Keratinocyte (primary cell): ENCODE measurements at places on chromosomes 13 and 19.

DNA sequence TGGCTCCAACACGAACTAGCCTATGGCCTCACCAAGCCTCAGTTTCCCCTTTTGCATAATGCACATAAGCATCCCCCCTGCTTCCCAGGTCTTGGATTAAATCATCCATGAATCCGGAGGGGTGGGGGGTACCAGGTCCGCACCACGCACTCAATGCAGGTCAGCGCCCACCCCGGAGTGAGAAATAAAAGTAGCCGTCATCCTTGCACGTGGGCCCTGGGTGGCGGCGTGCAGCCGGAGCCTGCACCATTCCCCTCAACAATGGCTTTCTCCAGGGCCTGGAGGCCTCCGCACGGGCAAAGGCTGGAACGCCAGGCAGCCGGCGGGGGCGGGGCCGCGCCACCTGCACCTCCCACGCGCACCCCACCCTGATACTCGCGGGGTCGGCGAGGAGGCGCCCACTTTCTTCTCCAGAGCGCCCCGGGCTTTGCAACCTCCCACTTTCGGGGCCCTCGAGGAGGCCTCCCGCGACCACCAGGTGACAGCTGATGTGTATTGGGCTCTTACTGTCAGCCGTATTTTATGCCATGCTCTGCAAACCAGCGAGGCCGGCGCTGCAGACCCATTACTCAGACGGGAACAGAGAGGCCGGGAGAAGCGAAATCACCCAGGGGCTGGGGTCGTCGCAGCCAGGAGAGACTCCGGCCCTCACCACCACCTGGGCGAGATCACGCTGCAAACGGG is 767 bp upstream of the GADD45B start:
- no peak for DNase-seq

- DNase-seq = no peak
Observed at GRCh38 chr13:28318496-28318895, 176.4 kb downstream of the FLT1 start.

- DNase-seq = no peak
Observed at GRCh38 chr13:93814658-93815057, 588.1 kb downstream of the GPC6 start.

DNA sequence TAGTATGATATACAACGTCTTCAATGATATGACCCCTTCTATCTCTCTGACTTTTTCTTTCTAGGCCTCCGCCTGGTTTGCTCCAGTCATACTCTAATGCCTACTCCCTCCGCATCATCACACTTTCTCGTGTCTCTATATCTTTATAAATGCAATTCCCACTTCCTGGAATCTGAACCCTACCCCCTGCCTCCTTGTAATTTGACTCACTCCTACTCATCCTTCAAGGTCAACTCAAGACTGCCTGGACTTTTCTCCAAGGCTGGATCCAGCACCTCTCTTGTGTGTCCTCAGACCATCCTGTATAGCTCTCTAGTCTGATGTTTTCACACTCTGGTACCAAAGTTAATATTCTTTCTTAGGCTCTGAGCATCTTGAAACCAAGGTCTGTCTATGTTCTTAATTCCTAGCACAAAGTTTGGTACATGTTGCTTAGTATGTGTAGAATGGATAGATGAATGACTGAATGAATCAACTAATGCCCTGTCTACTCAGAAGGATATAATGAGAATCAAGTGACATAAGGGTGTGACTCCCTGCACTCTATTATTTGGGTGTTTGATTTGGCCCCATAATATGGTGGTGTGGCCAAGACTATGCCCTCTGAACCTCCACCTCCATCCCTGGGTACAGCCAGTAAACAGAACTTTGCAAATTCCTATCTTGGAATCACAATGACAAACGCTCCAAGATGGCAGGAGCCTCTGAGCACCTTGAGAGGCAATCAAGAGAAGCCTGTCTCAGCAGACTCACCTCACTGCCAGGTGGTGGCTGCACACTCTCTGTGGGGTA is 74.3 kb upstream of the SERP2 start:
- DNase-seq = no peak

GRCh38 chr13:32164622-32165268 is 133.2 kb downstream of the FRY start:
- DNase-seq = no peak

- no peak for DNase-seq
Observed at GRCh38 chr13:50664951-50665350, 178.5 kb downstream of the DLEU7 start.

DNA sequence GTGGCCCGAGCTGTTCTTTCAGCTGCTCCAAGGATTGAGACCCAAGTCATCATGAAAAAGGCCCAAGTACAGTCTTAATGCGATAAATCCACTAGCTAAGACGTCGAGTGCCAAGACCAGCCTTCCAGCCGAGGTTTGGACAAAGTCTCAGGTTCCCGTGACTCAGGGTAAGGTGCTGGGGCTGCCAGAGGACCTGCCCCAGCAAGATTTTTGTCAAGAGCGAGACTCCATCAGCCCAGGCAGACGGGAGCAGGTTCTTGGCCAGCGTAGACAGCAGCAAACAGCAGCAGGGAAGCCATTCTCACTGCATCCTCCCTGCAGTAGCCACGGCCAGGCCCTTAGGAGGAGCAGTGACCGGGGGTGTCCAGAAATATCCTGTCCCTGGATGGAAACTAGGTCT is 3.4 kb downstream of the FEM1A start:
- DNase-seq = no peak

- no peak for DNase-seq
Observed at GRCh38 chr19:29927944-29928625, 14.0 kb upstream of the URI1 start.

DNA sequence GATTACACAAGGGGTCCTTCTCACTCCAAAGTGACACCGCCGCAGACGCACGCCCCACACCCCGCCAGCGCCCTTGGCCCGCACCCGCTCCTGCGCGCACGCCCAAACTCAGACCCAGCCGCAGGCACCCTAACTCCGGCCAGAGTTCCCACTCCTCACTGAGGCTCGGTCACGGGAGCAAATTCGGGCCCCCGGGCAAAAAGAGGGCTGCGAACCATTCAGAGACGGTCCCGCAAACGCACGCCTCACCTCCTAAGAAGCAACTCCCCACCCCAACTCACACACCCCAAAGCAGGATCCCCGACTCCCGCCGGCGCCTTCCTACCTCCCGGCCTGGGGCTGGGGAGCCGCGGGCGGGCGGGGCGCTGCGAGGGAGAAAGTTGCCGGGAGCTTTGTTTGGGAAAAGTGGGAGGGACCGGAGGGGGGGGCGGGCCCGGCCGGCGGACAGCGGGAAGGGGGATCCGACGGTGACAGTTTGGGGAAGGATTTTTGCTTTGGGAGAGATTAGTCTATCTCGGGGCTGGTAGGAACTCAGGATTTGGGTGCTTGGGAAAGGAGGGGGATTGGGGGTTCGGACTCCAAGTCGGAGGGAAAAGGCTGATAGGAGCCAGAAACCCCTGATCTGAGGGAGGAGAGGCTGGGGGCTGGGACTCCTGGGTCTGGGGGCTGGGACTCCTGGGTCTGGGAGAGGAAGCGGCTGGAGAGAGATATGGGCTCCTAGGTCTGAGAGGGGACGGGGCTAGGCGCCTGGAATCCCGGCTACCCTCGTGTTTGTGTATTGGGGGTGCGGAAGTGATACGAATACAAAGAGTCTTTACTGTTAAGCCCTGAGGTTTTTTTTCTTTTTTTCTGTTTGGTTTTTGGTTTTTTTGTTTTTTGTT is at the start of gene TEAD2:
TEAD2 (minus strand) TSS at position 369 of the 881 bp plus-strand sequence. CDS start 2,341 bp downstream, outside the sequence.
- no peak for DNase-seq

DNA sequence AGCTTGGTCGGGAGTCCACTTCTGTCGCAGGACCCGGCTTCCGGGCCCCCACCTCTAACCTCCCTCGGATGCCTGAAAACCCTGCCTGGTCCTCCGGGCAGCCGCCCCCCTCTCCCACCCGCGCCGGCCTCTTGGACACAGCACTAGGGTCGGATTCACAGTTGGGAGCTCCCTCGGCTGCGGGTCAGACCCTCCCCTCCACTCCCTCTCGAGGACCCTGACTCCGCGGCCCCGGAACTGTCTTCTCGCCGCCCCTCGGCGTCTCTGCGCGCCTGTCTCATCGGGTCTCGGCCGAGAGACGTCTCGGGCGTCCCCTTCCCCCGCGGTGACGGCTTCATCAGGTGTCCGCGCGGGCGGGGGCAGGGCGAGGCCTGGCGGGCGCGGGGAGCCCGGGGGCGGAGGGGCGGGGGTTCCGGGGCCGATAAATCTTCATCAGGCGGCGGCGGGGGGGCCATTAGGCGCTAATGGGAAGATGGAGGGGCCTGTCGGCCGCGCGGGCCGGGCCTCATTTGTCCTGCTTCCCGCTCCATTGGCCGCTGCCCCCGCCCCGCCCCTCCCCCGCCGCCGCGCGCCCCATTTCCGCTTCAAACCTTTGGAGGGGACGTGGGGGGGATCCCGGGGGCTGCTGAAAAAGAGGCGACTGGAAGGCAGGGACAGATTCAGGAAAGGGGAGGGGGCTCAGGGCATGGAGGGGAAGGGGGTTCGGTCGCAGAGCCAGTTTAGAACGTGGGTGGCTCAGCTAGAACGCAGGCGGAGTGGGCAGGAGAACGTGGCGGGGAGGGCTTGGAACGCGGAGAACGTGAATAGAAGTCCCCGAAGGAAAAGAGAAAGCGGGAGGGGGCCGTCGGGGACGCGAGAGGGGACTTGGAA is 11.8 kb upstream of the ERFL start:
- DNase-seq = no peak

GRCh38 chr19:53813996-53814395 is 10.1 kb downstream of the NLRP12 start:
- no peak for DNase-seq

DNA sequence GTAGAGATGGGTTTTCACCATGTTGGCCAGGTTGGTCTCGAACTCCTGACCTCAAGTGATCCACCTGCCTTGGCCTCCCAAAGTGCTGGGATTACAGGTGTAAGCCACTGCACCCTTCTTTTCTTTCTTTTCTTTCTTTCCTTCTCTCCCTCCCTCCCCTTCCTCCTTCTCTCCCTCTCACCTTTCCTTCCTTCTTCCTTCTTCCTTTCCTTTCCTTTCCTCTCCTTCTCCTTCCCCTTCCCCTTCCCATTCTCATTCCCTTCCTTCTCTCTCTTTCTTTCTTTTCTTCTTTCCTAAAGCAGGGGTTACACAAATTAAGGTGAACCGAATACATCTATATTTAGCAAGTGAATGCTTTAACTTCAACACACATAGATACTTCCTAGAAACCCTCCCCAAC is 58.0 kb upstream of the URI1 start:
- no peak for DNase-seq

GRCh38 chr13:81184556-81185265 is 843.8 kb upstream of the SPRY2 start:
- DNase-seq = no peak

- no peak for DNase-seq
Observed at GRCh38 chr19:35141837-35142605, 1.0 kb upstream of the FXYD7 start.

DNA sequence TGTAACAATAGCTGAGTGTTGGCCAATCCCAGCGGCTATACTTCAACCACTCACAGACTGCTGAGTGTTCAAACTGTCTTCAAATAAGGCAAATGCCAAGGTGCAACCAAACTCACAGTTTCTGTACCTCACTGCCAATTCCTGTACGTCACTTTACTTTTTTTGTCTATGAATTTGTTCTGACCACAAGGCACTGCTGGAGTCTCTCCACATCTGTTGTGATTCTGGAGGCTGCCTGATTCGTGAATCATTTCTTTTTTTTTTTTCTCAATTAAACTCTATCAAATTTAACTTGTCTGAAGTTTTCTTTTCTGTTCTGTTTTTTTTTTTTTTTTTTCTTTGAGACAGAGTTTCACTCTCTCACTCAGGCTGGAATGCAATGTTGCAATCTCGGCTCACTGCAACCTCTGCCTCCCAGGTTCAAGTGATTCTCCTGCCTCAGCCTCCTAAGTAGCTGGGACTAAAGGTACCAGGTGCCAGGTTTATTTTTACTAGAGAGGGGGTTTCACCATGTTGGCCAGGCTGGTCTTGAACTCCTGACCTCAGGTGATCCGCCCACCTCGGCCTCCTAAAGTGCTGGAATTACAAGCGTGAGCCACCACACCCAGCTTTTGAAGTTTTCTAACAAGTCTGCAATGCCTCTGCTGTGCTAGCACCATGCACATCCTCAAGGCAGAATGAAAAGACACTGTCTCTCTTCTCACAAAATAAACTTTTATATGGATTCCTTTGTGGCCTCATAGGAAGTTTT is 401.7 kb downstream of the IRS2 start:
- no peak for DNase-seq

GRCh38 chr13:100434010-100434763 is 154.4 kb downstream of the GGACT start:
- DNase-seq = no peak

- no peak for DNase-seq
Observed at GRCh38 chr19:30425885-30426838, 54.0 kb downstream of the ZNF536 start.

DNA sequence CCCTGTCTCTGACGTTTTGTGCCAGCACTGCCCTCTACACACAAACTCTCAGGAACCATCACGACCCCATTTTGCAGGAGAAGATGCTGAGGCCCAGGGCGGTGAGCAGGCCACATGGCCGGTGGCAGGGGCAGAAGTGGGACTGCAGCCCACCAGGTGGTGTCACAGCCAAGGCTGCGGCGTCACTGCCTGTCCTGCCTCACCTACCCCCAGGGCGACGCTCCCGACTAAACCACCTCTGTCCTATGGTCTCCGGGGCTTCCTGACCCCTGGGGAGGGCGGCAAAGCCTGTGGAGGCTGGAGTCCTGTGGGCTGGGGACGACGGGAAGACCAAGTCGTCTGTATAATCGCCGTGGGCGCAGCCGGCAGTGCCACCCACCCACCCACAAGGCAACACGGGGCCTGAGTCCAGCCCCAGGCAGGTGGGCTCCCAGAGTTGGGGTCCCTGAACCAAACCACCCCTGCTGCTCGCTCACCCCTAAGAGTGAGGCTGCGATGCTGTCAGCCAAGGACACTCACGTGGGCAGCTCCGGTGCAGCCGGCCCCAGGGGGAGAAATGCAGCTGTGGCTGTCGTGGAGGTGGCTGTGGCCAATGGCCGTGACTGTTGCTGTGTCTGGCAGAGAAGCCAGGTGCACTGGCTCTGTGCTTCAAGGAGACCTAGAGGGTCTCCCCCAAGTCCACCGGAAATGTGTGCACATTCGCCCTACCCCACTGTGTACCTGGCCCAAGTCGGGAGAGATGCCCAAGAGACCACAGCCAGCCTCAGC is 29.7 kb downstream of the RASA3 start:
- DNase-seq = no peak

GRCh38 chr19:30136611-30137195 is 194.7 kb downstream of the URI1 start:
- DNase-seq = no peak
